ENCODE measurements at places on chromosomes 7 and 10. TPM values are rescaled to one million over a fixed set of nuclear protein-coding genes. Genes with fewer than 3 reads are reported as not detected.

DNA sequence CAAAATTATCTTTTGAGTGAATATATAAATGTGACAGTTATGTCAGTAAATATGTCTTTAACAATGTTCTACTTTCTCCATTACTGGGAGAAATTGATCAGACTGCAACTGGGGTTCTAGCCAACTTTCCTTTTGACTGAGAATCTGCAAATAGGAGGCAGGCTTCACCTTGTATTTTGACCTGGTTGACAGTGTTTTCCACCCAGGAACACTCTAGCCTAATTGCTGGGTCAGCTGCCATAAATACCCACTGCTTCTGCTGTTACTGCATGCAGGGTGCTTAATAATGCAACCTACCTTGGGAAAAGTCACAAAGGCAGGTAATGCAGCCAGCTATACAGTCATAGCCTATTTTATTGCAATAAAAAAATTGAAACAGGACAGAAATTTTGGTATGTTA, 319.0 kb downstream of the DGKB start:
- H3K27me3 ChIP-seq: no peaks in the 10 kb centered on the region
- no peak for DNase-seq
- H3K4me1 ChIP-seq: no peaks in the 10 kb centered on the region
- H3K27ac ChIP-seq: no peak overlapping the region
- no peak overlapping the region for H3K4me3 ChIP-seq

The PHKG1 gene
- polyA plus RNA-seq: 9.2 TPM

The LRRC18 gene
- polyA plus RNA-seq: not detected

The AQP1 gene
- polyA plus RNA-seq: 97.8 TPM

GRCh38 chr7:18425227-18425626, 70.3 kb upstream of the HDAC9 start:
- H3K27me3 ChIP-seq: no peaks in the 10 kb centered on the region
- no peaks in the 10 kb centered on the region for H3K36me3 ChIP-seq
- no peak for DNase-seq
- no peak overlapping the region for H3K27ac ChIP-seq

- no peak overlapping the region for H3K27ac ChIP-seq
- DNase-seq: no peak
- no peak overlapping the region for H3K4me3 ChIP-seq
- H3K4me1 ChIP-seq: no peaks in the 10 kb centered on the region
These were observed 270.2 kb downstream of the FRMD4A start for GRCh38 chr10:14060320-14061070.

GRCh38 chr10:113041841-113042750, 92.0 kb downstream of the TCF7L2 start:
- peaks cover 2% of the 10 kb centered on the region for H3K4me1 ChIP-seq
- H3K36me3 ChIP-seq: no peaks in the 10 kb centered on the region
- H3K27me3 ChIP-seq: no peaks in the 10 kb centered on the region
- DNase-seq: no peak

- no peak for DNase-seq
- H3K27ac ChIP-seq: peak overlapping the region; percentile 68
- H3K4me1 ChIP-seq: peaks cover 16% of the 10 kb centered on the region
- no peaks in the 10 kb centered on the region for H3K27me3 ChIP-seq
These were observed 5.8 kb upstream of the CYP3A7 start for GRCh38 chr7:99740573-99741440.

The FGFBP3 gene
- polyA plus RNA-seq: 0.41 TPM

DNA sequence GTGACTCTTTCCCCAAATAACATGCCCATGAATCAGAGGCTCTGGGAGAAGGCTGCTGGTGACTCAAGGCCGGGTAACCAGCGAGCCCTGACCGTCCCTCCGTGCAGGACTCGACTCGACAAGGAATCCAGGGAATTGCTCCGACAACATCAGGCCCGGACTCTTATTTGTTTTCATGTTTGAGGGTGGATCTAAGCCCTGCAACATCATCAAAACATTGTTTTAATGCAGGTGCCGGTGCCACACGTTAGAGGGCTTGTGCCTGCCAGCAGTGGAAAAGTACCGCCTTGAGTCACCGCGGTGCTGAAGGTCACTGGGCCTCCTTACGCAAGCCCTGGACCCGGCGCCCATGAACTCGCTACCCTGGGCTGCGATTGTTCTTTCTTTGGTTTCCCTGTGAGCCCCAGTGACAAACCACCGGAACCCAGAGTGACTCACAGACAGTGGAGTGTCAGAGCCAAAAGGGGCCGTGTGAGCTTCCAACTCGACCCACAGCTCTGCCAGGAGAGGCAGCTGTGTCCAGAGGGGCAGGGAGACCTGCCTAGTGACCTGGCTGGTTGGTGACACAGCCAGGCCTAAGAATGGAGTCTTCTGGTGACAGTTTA, 139.4 kb upstream of the SHH start:
- peaks cover 3% of the 10 kb centered on the region for H3K27me3 ChIP-seq
- DNase-seq: no peak
- H3K4me1 ChIP-seq: no peaks in the 10 kb centered on the region
- no peak overlapping the region for H3K4me3 ChIP-seq
- H3K36me3 ChIP-seq: no peaks in the 10 kb centered on the region

Data from psoas muscle (tissue), 8 donors.